ENCODE measurements at places on chromosomes 5 and 9.
A peak's percentile ranks its signal among the peaks of the same experiment; 100 is the strongest.

DNA sequence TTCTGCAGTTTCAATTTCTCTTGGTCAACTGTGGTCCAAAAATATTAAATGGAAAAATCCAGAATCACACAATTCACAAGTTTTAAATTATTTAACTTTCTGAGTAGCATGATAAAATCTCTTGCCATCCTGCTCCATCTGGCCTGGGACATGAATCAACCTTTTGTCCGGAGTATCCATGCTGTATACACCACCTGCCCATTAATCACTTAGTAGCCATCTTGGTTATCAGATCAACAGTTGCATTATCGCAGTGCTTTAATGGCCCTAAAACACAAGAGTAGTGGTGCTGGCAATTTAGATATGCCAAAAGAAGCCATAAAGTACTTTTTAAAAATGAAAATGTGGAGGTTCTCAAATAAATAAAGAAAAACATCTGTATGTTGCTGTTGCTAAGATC, 25.3 kb downstream of the EFCAB9 start:
- DNase-seq: no peak

DNA sequence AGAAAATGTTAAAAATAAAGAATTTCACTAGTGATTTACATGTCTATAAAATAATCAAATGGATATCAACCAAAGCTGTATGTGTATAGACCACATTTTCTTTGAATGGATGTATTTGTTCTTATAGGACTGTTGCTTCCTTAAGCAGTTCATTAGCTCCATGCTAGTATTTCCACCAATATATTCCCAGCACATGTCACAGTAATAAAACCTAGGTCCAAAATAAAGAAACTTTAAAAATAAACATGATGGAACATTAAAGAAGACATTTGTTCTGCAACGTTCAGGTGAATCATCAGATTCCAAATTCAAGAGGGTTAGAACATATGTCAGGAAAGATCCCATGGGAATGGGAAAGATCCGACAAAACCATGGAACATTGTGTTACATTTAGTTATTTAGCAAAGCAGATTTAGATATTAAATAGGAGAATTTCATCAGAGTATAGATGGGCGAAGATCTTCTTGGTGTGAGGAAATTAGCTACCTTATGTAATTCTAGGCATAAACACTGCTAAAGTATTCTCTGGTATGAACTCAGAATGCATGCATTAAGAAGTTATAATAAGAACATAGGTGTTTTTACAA, 490.7 kb downstream of the CDH18 start:
- peak; percentile 10 for DNase-seq

- DNase-seq: no peak
Observed at GRCh38 chr9:126424511-126424910, 97.9 kb downstream of the MVB12B start.

- DNase-seq: no peak
Observed at GRCh38 chr5:150623152-150623877, 17.1 kb upstream of the SYNPO start.

- no peak for DNase-seq
Observed at GRCh38 chr5:154015071-154015693, 23.5 kb downstream of the FAM114A2 start.

- DNase-seq: no peak
Observed at GRCh38 chr5:135447298-135447929, at the start of gene DCANP1. Gene DCANP1 (minus strand): TSS chr5:135447348. CDS start chr5:135447108, 240 bp downstream.

- DNase-seq: peak; percentile 37
Observed at GRCh38 chr5:16507716-16508115, 42.1 kb upstream of the ZNF622 start.

- peak; percentile 87 for DNase-seq
Observed at GRCh38 chr9:21744841-21745240, 57.6 kb upstream of the MTAP start.

DNA sequence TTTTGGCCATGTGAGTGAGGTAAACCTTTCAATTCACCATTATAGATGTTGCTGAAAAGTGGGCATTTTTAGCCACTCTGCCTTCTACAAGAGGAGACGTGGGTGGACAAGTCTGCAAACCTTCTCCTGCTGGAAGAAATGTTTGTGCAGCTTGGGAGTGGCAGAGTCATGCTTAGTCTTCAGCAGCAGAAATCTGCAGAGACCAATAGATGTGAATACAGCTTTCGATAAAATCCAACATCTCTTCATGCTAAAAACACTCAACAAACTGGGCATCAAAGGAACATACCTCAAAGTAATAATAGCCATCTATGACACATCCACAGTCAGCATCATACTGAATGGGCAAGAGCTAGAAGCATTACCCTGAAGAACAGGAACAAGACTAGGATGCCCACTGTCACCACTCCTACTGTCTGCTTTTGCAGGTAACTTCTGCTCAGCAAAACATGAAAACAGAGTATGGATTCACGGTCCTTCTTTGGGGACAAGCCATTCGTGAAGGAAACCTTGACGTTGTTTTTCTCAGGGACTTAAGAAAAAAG, 91.3 kb downstream of the RALGPS1 start:
- DNase-seq: no peak

GRCh38 chr5:80072103-80073073, 37.2 kb downstream of the THBS4 start:
- peak; percentile 13 for DNase-seq

DNA sequence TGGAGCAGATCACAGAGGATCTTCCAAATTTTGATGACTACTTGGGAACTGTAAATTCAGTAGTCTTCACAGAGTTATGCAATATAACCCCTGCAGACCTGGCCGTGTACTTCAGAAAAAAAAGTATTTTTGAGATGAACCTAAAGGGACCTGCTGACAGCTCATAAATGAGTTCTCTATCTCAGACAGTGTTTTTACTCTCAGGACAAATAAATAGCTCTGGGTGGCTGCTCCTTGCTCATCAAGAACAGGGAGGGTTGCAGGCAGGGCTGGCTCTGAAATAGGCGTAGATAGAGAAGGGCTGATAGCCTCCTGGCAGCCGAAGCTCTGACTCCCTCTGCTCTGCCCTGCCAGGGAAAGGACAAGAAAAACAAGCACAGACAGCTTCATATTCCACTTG, 64.8 kb downstream of the PLAC8L1 start:
- no peak for DNase-seq

- DNase-seq: no peak
Observed at GRCh38 chr5:126368239-126368812, 54.9 kb upstream of the GRAMD2B start.

- DNase-seq: peak; percentile 71
Observed at GRCh38 chr5:141835928-141836670, 42.1 kb downstream of the PCDH1 start.

GRCh38 chr5:149363358-149363757, 5.5 kb downstream of the PCYOX1L start:
- no peak for DNase-seq

- DNase-seq: no peak
Observed at GRCh38 chr5:151619812-151620460, 28.8 kb upstream of the FAT2 start.

DNA sequence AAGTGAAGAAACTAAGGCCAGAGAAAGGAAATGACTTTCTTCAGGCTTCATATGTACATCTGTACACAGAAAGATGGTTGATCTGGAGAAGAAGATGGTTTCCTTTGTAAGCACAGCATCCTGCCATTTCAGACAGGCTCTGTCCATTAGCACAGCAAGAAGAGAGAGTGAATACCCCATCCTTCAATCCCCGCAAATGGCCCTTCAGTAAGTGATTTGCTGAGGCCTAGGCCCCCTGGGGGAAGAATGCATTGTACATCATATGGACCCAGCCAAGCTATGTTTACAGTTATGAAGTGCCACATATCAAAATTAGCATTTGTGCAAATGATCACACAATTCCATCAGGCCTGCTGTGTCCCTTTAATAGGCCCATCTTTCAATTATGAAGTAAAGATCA, 657.4 kb downstream of the BRINP1 start:
- no peak for DNase-seq

DNA sequence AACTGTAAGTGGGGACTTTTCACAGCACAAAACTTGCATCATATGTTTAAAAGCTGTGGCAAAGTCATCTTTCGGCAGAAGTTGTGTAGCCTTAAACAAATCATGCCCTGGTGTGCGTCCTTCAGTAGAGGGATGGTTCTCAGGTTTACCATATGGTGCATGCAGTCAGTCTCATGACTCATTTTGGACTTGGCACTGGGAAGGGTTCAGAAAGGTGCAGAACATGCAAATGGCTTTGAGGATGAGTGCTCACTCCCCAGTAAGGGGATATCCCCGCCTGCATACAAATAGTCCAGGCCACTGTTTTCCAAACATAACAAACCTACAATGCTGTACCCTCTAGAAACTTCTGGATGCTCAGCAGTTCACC, 260.3 kb downstream of the NDUFS4 start:
- DNase-seq: peak; percentile 18

DNA sequence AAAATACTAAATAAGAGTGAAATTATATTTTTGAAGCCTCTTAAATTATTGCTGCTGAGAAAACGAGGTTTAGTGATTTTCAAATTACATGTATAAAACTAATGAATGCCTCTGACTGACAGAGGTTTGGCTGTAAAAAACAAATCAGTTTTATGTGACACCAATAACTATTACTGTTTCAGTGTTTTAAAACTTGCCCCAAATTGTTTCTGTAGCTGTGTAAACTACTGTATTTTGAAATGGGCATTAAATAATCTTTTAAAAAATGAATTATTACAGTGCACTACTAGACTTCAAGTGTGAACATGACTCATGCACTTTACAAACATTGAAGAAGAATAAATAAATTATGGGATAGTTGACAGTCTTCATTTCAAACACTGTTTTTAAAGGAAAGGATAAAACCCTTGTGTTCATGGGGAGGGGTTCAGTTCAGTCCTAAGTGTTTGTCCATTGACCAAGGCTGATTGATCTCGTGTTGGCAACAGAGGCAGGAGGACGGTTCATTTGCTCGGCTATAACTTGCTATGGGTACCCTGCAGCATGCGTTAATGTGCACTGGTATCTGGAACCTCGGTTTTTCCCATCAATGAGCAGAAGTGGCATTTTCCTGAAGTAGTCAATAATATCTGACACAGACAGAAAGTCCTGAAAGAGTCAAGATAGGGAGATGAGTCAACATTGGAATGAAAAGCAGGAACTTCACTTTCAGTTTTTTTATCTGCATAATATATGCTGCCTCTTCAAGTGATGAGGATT, 15.6 kb downstream of the C5orf58 start:
- no peak for DNase-seq

DNA sequence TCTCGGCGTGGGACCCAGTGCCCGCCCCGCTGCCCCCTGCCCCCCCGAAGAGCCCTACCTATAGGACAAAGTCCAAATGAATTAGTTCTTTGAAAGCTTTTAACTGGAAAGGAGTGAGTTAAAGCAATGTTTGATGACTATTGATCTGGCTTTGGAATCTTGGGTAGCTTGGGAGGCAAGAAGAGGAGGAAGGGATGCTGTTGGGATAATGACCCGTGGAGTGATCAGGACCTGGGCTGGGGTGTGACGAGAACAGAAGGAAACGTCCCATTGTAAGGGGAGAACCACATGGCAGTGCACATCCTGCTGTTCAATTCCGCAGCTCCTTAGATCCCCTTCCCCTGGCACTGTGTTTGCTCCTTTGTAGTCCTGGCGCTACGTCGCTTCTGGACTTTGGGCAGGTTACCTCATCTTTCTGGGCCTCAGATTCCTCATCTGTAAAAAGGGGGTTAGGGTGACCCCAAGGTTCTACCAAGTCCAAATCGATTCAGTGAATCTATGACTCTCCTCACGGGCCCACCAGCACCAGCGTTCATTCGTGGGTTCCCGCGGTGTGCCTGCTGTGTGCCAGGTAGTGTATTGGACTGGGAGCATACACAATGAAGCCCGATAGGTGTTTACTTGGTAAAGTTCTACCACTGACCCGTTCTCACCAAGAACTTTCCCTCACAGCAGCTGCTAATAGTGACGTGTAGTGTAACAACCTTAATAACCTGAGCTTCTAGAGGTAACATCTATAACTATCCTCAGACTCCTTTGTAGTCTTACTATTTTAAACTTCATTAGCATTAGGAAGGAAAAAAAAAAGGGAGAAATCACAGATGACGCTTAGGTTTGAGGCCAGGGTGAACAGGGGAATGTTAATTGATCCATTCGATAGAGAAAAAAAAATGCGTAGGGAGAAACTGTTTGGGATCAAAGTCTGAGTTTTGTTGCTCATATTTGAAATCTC, 1.1 kb upstream of the NADK2 start:
- no peak for DNase-seq

DNA sequence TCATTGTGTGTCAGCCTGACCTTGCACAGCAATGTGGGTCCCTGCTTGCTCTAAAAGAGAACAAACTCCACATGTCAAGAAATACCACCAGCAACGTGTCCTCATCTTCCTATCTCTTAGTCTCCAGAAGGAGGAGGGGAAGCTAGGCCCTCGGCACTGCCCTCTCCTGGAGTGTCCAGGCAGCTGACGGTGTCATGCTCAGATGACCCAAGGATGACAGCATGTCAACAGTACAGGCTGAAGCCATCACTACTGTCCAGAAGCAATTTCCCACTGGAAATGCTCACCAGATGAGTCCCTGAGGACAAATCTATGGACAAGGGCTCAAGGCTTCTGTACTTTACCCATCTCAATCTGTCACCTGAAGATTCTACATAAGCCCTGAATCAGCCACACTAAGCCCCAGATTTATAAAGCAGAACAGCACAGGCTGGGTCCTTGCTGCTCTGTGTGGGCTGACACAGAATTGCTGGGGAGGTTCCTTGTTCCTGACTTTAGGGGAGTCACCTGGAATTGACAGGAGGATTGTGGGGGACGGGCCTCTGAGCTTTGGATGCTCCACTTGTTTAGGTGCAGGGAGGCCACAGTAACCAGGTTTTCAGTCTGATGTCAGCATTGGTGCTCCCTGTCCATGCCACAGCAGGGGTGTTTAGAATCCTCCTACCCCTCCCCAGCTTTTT, 210.2 kb downstream of the DAB2IP start:
- DNase-seq: no peak

DNA sequence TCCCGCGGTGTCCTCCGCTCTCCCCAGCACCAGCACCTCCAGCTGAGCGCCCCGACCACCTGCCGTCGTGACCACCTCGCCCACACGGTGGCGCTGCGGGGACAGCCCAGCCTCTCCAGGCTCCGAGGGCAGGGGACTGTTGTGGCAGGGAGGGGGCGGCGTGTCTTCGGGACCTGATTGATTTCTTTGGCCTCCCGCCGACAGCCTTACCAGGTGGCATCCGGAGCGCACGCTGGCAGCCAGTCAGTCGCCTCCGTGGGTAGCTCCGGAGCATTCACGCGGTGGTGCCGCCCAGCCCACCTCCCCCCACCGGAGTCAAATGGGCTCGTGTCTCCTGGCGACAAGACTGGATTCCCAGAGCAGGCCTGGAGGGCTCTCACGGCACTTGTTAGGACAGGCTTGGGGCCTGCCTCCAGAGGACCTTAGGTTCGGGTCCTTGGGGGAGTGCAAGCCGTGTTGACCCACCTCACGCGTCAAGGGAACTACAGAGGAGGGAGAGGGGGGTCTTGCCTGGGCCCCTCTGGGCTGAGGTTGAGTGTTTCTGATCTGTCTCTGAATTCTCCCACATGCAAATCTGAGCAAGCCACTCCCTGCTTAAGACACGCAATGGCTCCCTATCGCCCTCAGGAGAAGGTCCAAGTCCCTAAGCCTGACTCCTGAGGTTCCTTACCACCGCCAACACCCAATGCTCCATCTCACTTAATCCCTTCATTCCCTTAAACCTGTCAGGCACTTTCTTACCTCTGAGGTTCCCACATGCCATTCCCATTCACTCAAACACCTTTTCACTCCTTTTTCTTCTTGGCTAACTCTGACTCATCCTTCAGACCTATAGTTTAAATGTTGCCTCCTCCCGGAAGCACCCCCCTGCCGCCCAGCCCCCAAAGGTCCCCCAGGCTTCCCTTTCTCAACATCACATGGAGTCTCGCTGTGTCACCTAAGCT, 51.2 kb upstream of the GGTA1 start:
- peak; percentile 60 for DNase-seq

GRCh38 chr9:22134390-22134789, 125.3 kb upstream of the CDKN2B start:
- DNase-seq: no peak
